ENCODE measurements at places on chromosomes 4 and X.

DNA sequence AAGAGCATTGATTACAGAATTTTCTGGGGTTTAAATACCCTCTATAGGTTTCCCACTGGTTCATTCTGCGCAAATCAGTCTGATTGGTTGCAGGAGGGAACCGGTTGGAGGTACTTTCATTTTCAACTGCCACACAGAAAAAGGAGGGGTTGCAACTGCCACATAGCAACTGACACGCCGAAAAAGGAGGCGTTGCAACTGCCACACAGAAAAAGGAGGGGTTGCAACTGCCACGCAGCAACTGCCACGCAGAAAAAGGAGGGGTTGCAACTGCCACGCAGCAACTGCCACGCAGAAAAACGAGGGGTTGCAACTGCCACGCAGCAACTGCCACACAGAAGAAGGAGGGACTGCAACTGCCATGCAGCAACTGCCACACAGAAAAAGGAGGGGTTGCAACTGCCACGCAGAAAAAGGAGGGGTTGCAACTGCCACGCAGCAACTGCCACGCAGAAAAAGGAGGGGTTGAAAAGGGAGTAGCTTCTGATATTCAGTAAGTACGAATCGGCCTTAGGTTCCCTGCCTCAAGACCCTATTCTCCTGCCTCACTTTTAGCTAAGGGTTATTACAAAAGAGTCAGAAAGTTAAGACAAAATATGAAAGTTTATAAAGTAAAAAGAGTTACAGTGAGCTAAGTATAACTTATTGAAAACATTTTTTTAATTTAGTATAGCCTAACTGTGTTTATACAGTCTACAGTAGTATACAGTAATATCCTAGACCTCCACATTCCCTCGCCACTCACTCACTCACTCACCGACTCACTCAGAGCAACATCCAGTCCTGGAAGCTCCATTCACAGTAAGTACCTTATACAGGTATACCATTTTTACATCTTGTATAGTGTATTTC, 431.8 kb downstream of the KCTD8 start:
- DNase-seq: no peak

- DNase-seq: no peak
Measured at GRCh38 chr4:42513748-42514492, 116.6 kb downstream of the SHISA3 start.

DNA sequence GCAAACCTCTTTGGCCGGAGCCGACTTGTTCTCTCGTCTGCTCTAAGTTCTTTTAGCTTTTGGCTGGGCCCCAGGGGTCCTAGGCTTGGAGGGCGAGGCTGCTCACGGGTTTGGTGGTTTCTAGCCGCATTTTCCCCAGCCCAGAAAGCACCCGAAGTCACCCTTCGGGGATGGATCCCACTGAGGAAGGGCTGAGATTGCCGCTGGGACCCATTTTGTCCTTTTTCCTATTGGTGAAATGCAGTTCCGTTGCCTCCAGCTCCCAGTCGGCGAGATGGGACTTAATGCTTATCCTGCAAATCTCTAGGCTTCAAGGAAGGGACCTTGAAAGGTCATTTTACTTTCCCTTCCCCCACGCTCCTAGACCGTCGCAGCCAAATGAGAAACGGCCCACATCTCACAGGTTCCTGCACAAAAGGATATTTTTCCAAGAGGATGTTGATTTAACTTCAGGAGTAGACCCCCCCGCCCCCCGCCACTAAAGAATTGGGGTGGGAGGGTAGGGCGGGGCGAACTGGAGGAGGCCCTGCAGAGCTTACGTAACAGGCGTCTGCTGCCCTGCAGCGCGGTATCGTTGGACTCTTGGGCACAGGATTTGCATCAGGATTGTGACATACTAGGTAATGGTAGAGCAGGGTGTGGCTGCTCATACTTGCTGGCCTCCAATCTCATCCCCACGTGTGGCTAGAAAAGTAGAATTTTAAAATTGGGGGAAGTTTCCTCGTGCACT, 564 bp downstream of the PGK1 start:
- DNase-seq: no peak

DNA sequence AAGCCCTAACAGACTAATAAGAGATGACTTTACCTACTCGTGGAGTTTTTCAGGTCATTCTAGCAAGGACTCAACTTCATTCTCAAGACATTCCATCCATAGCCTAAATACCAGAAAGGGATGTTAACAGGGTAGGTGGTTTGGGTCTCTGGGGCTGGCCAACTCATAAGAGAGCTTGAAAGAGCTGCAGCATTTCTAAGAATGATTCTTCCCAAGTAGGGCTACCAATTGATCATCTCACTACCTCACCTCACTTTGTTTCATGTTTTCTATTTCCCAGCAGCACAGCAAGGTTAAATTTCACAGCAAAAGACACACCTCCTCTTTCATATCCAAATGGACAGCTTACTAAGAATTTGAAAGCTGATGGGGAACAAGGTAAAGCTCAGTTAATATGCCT, 614.8 kb upstream of the DIPK2B start:
- DNase-seq: no peak

GRCh38 chr4:176814770-176815169, 22.0 kb upstream of the VEGFC start:
- no peak for DNase-seq

GRCh38 chr4:8393593-8394038, 46.9 kb downstream of the ACOX3 start:
- DNase-seq: no peak

GRCh38 chr4:136637071-136637777, 895.1 kb downstream of the PCDH18 start:
- no peak for DNase-seq

- DNase-seq: no peak
Measured at GRCh38 chr4:48792348-48793006, 12.4 kb upstream of the FRYL start.

DNA sequence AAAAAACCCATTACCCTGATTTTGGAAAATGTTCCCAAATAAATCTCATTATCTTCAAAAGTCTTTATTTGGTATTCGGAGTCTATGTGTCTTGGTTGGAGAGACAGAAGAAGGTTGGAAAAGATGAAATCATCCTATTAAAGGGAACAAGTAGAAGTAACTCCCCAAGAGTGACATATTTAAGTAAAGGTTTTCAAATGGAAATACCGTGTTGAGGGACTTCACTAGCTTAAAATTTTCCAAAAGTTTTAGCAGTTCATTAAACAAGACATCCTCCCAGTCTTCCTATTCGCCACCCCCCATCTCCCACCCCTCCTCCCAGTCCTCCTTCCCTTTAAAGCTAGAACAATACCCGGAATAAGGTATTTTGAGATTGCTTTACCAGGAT, 62.7 kb upstream of the CCDC160 start:
- no peak for DNase-seq

All from activated CD8-positive, alpha-beta memory T cell treated with anti-CD3 and anti-CD28 coated beads for 4 hours (primary cell).